ENCODE measurements at places on chromosomes 3 and 15.

DNA sequence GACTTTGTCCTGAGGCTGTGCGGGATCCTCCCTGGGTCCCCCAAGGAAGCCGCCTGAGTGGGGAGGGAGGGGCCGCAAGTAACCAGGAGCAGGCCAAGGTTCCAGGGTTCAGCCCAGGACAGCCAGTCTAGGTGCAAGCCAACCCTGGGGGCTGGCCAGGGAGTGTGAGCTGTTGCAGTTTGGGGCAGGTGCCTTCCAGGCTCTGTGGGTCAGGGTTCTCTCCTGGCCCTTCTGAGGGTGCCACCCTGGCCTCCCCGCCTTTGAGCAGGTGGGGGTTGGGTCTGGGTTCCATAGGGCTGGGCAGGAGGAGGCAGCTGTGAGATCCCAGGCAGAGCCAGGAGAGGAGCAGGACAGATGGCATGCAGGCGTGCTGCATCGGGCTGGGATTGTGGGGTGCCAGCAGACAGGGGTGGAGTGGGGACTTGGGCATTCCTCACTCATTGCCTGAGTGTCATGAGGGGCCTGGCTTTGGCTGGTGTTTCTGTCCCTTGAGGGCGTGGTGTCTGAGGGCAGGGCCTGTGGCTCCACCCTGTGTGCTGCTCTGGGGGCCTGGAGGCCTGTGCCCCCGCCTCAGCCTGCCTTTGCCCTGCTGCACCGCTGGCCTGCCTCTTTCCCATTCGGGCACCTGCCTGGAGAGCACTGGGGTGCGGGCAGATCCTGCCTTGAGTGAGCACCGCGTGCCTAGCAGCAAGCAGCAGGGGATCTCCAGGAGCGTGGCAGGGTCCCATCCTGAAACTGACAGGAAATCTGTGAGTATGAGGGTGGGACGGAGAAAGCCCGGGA lies 18.4 kb downstream of the KLF13 start:
- DNase-seq: no peak

DNA sequence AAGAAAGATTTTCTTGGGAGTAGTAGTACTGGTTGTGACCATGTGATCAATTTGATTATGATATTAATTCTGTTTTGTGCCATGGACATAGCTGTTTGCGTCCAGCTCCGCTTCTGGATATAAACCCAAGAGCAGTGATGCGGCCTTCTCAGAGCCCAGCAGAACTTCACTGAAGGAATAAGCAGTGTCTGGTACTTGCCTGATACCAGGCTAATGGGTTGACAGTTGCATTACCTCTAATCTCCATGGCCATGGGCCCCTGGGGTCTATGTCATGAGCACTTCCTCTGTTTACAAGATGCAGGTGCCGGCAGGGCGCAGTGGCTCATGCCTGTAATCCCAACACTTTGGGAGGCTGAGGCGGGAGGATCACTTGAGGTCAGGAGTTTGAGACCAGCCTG lies 36.3 kb upstream of the RAB6B start:
- no peak for DNase-seq

DNA sequence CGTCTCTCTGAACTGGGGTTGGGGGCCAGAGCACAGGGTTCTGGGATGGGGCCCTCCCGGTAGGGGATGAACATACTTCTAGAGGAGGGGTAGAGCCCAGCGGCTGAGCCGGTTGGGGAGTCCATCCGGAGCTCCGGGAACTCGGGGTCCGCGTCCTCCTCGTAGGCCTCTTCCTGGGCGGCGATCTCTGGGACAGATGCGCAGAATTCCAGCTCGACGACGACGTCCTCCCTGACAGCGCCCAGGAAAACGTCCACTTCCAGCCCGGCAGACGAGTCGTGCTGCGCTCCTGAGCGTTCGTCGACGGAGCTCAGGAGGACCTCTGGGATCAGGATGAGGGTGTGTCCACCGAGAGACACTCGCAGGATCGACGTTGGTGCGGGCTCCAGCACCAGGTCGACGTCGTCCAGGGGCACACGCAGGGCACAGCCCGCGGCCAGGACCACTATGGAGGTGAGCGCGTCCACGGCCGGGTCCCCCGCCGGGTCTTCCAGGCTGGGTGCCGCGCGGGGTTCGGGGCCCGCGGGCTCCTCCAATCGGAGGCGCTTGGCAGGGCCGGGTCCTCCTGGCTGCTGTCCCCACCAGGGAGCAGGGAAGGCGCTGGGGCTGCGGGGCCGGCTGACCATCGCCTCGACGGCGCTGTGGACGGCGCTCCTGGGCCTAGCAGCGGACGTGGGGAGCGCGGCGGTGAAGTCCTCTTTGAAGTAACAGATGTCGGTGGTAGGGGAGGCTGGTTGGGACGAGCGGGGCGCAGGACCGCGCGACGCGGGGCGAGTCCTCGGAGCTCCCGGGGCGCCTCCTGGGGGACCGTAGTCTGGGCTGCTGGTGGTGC lies 474 bp downstream of the PRR23B start:
- no peak for DNase-seq

DNA sequence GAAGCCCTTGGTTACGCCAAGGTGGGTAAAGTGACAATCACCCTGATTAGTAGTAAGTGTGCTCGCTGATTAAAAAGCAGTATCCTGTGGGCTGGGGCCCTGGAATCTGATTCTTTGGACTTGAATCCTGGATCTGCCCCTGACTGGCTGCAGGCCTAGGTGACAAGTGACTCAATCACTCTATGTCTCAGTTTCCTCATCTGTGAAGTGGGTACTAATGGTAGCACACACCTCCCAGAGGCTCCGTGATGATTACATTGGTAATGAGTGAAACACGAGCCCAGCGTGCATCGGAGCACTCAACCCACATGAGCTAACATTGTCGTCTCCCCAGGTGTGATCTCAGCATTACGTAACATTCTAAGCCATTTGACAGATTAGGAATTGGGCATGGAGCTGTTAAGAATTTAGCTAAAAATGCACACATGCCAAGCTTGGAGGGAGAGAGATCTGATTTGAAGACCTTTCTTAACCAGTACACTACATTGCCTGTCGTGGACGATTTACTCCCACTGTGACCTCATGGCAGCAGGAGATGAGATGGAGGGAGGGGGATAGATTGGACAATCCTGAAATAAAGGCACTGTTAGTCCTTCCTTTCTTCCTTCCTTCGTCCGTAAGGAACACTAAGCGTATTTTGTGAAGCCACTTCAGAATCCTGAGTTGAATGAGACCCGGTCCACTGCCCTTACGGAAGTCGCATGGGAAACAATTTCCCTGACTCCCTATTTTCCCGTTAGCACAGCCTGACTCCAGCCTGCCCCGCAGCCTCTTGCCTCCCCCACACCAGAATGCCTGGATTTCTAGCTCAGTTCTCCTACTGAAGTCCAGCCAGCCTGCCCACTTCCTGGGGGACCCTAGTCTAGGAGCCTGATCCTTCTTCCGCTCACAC lies 32.1 kb downstream of the MGLL start:
- DNase-seq: no peak

GRCh38 chr3:59126446-59126845 lies 76.6 kb upstream of the CFAP20DC start:
- DNase-seq: no peak
